ENCODE measurements at places on chromosomes 5 and 9.

DNA sequence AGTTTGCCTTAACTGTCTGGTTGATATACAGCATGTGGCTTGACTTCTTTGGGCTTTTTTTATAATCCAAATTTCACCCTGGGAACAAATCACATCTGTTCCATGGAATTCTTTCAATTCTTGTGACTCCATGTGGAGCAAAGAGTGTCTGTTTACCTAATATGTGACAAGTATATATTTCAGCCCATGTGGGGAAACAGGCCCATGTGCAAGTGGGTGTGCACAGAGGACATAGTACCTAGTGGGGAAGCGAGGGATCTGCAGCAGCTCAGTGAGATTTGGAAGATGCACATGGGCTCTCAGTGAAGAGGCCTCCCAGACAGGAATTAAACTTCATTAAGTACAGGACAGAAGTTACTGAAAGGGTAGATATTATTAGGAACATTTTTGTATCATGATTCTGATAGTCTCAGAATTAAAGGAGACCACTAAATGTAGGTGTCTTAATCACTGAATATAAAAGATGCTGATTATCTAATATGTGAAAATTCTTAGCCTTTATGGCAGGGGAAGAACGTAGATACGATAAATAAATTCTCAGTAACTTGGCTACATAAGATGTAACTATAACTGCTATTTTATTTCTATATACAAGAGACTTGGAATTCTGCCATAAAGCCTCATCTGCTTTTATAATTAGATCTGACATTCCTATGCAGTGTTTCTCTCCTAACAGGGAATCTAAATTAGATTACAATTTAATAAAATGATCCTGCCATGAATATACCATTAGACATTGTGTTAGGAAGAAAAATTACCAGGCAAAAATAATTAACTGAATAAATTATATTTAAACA, 181.2 kb downstream of the SLC12A2 start:
- DNase-seq, result no peak

DNA sequence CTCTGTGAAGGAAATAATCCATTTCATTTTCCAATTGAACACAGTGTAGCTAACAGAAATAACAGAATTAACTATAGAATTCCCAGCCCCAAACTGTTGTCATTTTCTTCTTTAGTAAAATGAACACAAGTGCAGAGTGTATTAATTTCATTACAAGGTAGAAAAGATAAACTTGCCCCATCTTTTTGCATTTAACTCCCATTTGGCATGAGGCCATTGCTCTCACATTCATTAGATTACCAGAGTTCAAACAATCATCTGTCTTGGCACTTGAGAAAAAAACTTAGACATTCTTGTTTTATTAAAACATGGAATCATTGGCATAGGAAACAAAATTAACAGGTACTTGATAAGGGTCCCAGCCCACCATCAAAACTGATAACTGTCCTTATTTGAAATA, 821.5 kb upstream of the C9orf72 start:
- DNase-seq, result no peak

DNA sequence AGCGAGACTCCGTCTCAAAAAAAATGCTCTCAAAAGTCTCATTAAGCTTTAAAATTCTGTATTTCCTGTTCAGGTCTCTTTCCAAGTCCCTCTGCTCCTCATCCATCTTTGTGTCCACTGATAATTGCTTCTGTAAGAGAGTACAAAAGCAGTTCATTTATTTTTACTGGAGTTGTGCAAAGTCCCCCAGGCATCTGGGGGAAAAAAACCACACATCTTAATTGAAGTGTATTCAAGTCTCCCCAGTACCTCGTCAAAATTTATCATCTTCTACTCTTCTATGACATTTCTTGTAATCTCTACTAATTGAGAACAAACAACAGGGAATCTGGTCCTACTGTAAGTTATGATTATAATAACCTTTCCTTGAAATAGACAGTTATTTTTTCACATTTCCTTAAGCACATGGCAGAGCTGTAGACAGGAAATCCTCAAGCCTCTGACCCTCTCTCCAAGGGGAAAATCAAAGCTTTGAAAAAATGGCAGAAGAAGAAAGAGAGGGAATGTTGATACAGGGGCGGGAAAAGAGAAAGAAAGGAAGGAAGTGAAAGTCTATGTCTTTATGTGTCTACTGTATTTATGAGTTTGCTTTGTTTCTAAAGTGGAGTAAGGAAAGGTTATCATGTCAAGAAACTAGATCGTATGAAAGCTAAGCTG, 51.5 kb downstream of the RAI14 start:
- no peak for DNase-seq

DNA sequence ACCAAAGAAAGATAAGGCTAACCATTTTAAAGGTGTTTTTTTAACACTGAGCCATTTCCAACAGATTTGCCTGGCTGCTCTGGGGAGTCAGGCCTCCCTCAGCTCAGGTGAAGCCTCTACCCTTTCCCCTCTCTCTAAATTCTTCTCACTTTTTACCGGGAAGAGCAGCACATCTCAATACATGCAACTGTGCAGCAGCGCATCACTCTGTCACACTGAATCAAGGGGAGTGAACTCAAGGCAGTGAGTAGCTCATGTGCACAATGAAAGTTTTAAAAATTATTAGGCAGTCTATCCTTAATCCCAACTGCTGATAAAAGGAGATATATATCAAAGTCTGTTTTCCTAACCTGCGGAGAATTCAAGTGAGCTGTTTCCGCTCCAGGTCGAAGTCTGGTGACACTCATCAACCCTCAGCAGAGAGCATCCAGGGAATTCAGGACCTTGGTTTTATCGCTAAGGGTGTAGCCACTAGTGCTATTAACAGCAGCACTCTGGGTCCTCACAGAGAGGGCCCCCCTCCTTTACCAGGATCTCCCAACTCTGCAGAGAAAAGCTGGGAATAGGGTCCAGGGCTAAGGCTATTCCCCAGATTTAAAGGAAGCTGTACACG, 1.0 kb downstream of the CEMIP2 start:
- DNase-seq, result no peak

DNA sequence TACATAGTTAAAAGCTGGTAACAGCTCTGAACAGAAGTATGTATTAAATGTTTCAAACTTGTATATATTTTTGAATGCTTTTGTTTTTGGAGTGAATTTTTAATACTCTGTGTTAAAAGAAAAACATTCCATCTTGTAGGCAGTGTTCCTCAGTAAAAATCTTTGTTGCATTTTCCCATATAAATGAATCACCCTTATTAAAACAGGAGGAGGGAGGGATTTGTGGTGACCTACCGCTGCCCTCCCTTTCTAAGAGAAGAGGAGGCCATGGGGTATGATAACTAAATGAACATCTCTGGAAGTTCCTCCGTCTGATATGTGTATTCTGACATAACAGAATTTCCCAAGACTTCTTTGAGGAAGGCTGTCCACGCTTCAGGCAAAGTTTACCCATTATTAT, 53.4 kb downstream of the INIP start:
- no peak for DNase-seq

DNA sequence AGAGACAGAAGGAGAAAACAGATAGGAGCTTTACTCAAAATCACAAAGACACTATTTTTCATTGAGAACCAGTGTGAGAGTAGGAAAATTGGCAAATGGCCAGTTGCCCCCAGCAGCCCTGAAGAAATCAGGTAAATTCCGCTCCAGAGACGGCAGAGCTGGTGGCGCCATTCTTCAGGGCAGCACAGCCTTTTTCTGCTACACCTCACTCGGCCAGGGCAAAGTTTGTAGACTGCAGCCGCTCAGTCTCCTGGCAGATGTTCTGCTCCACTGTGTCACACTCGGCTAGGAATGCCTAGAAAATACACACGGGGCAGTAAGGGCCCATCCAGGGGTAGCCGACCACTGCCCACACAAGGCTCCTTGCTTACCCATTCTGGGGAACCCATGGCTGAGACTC, 9.5 kb downstream of the BAG1 start:
- DNase-seq, result no peak
